ENCODE measurements at places on chromosomes 11 and 22. TPM values are rescaled to one million over a fixed set of nuclear protein-coding genes. Genes with fewer than 3 reads are reported as not detected.

The FXYD2 gene
- polyA plus RNA-seq: 8.0 TPM

The MYOD1 gene
- not detected for polyA plus RNA-seq

The ABTB2 gene
- polyA plus RNA-seq: 5.1 TPM

The PRRG4 gene
- 2.4 TPM for polyA plus RNA-seq

The NF2 gene
- polyA plus RNA-seq: 19.9 TPM

The OR51E1 gene
- 0.36 TPM for polyA plus RNA-seq

The OR8D2 gene
- not detected for polyA plus RNA-seq

The BAIAP2L2 gene
- 0.81 TPM for polyA plus RNA-seq

The KCTD14 gene
- 8.2 TPM for polyA plus RNA-seq

The TREH gene
- 0.15 TPM for polyA plus RNA-seq

The UCP3 gene
- 3.3 TPM for polyA plus RNA-seq

The ARFGAP2 gene
- polyA plus RNA-seq: 92.8 TPM

The TTC38 gene
- 40.5 TPM for polyA plus RNA-seq

The INS gene
- not detected for polyA plus RNA-seq

The RBM7 gene
- 55.7 TPM for polyA plus RNA-seq

The CACNA1I gene
- 0.09 TPM for polyA plus RNA-seq

The BEST1 gene
- polyA plus RNA-seq: 5.0 TPM

The FGF3 gene
- not detected for polyA plus RNA-seq

The NUMA1 gene
- 311 TPM for polyA plus RNA-seq

The TIMP3 gene
- 138 TPM for polyA plus RNA-seq

The C11orf65 gene
- polyA plus RNA-seq: 2.0 TPM

The MS4A4A gene
- 16.4 TPM for polyA plus RNA-seq

The B3GAT1 gene
- 0.35 TPM for polyA plus RNA-seq

The MIOX gene
- polyA plus RNA-seq: not detected

The MAJIN gene
- not detected for polyA plus RNA-seq

The NUDT8 gene
- 3.4 TPM for polyA plus RNA-seq

The SCN4B gene
- polyA plus RNA-seq: 7.0 TPM

The ART1 gene
- polyA plus RNA-seq: 0.24 TPM

The ISX gene
- polyA plus RNA-seq: 0.51 TPM

The MUC5AC gene
- polyA plus RNA-seq: 0.08 TPM

The KIF18A gene
- 10.3 TPM for polyA plus RNA-seq

The OR8A1 gene
- polyA plus RNA-seq: not detected

The C22orf42 gene
- not detected for polyA plus RNA-seq
